ENCODE measurements at places on chromosomes 6 and 20. TPM values are rescaled to one million over a fixed set of nuclear protein-coding genes. Genes with fewer than 3 reads are reported as not detected.

DNA sequence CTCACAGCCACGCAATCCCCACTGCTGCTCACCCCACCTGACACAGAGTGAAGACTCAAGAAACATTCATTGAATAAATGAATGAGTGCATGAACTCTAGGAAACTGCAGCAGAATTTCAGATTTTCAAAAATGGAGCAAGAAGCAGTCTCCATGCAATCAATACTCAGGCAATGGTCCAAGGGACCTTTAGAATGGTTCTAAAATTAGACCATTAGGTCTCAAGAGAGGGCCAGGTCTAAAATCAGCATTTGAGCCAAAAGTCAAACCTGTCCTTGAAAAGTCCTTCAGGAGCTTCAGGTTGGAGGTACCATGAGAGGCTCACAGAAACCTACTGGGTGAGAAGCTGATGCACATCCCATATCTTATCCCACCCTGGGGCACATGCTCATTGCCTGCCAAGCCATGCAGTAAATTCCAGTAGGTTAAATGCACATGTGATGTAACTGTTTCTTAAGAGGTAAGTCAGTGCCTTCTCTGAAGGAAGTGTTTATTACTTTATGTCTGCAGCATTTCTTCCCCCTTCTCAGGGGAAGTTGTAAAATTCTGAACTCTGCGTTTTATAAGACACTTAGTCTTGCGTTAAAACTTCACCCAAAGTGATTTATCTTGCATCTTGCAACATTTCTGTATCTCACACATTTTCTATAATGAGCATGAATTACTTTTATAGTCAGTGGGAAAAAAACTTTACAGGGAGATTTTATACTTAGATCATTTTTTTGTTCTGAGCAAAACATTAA is 126.6 kb downstream of the ADAT2 start:
- no peak for DNase-seq

DNA sequence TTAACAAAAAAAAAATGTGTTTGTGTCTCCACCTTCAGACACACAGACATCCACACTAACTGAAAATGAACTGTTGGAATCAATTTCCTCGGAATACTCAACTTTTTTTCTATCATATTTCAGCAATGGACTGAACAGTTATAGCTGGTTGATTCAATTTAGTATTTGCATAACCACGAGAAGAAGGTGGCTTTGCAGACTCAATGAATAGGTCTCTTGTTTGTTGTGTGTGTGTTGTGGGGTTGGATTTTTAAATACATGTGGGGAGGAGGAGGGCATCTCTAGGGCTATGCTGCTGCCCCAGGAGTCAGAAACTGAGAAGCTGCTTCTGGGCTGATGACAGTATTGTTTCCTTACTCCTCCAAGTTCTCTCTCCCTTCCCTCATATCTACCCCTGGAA is 28.7 kb downstream of the TFAP2A start:
- DNase-seq = no peak

DNA sequence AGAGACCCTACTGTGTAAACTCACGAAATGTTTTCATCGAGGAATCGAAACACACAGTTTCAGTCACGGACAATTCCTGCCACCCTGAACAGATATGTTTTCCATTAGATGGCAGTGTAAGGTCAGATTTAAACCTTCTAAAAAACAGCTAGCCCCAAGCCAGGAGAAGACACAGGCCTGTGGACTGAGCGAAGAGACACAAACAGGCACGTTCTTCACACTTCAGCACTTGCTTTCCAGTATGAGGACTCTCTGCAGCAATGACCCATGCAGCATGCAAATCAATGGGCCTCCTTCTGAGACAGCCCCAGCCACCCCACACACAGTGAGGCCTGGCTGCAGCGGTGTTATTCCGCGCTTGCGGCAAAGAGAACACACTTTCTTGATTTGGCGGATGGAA is 31.9 kb downstream of the HUS1B start:
- no peak for DNase-seq

The DEFB132 gene
- total RNA-seq = not detected
